ENCODE measurements at places on chromosomes 2 and 18. TPM values are rescaled to one million over a fixed set of nuclear protein-coding genes. Genes with fewer than 3 reads are reported as not detected.

The CRACDL gene
- total RNA-seq = 1.2 TPM

The TEX261 gene
- total RNA-seq = 18.4 TPM

The ACTG2 gene
- total RNA-seq = 0.98 TPM

The GRB14 gene
- total RNA-seq = 12.0 TPM

The RAPGEF4 gene
- 13.5 TPM for total RNA-seq

The ANTXR1 gene
- 13.3 TPM for total RNA-seq

The PPP3R1 gene
- 73.8 TPM for total RNA-seq

The POTEC gene
- not detected for total RNA-seq

The EFR3B gene
- 56.1 TPM for total RNA-seq

The EN1 gene
- total RNA-seq = not detected

The ANKRD30BL gene
- 8.9 TPM for total RNA-seq

The TDRD15 gene
- not detected for total RNA-seq

The SLC38A11 gene
- 1.7 TPM for total RNA-seq

The CDH7 gene
- 2.7 TPM for total RNA-seq

The PIEZO2 gene
- 3.9 TPM for total RNA-seq

The TMEM169 gene
- 15.7 TPM for total RNA-seq

The CHRNA1 gene
- total RNA-seq = not detected

The MYCN gene
- total RNA-seq = 47.5 TPM

The ARHGAP15 gene
- total RNA-seq = 19.9 TPM

The PTPRN gene
- total RNA-seq = 32.7 TPM

The CREG2 gene
- total RNA-seq = 8.1 TPM

The INHBB gene
- 4.9 TPM for total RNA-seq

The IGFBP5 gene
- total RNA-seq = 34.9 TPM

The ERICH2 gene
- not detected for total RNA-seq

The REG3A gene
- total RNA-seq = not detected

The CCL20 gene
- total RNA-seq = not detected

The CCDC85A gene
- 22.1 TPM for total RNA-seq

The KIAA2012 gene
- total RNA-seq = 0.98 TPM

The TTN gene
- 1.2 TPM for total RNA-seq

The SLC9A2 gene
- 0.49 TPM for total RNA-seq

The KCNG2 gene
- 0.25 TPM for total RNA-seq

The HOXD1 gene
- total RNA-seq = not detected

The SPHKAP gene
- 37.4 TPM for total RNA-seq

The HOXD4 gene
- not detected for total RNA-seq

The ZC3H6 gene
- total RNA-seq = 24.8 TPM

The TBR1 gene
- total RNA-seq = 95.6 TPM

The SLC4A3 gene
- 22.9 TPM for total RNA-seq

The HOXD12 gene
- not detected for total RNA-seq

The GYPC gene
- total RNA-seq = 6.9 TPM

The OXER1 gene
- total RNA-seq = 0.25 TPM

The CNGA3 gene
- total RNA-seq = 2.5 TPM

The HTR2B gene
- 0.25 TPM for total RNA-seq

The CCDC93 gene
- total RNA-seq = 27.0 TPM

The PAIP2B gene
- total RNA-seq = 13.3 TPM

The ELOA2 gene
- total RNA-seq = not detected

The B3GNT7 gene
- 0.98 TPM for total RNA-seq

Data from temporal lobe (tissue), 4 donors.